Activated naive CD4-positive, alpha-beta T cell (primary cell): ENCODE measurements at places on chromosomes 16 and 17.

DNA sequence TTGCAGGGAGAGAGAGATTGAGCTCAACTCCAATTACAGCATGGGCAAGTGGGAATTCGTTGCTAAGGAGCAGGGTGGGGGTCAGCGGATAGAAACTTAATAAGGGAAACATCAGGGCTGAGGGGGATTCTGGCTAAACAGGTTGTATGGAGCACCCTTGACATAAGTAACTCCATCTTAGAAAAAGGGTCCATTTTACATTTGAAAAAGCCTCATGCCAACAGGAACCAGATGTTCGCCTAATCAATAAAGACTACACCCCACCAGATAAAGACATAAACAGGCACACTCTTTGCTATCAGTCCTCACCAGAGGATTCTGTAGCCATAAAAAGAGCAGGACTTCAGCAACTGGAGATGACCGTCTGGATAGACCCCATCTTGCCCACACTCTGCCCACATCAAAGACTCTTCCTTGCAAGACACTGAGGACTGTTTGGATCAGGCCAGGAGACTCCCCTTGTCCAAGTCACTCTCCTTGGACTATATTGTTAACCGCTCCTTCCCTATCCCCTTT lies 1.6 kb upstream of the LRRC75A start:
- DNase-seq: no peak

DNA sequence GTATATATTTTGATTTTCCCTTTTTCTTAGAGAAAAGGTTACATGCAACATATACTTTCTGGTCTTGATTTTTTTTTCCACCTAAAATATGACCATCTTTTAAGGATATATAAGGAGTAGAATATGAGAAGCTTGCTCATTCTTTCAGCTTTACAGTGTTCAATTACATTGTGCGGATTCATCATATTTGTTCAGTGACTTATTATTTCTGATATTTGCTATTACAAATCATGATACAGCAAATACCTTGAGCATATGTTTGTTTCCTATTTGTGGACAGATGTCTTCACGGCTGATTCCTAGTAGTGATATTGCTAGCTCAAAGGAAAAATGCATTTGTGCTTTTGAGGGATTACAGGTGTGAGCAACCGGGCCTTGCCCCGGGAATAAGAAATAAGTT lies 18.1 kb downstream of the KATNIP start:
- no peak for DNase-seq

DNA sequence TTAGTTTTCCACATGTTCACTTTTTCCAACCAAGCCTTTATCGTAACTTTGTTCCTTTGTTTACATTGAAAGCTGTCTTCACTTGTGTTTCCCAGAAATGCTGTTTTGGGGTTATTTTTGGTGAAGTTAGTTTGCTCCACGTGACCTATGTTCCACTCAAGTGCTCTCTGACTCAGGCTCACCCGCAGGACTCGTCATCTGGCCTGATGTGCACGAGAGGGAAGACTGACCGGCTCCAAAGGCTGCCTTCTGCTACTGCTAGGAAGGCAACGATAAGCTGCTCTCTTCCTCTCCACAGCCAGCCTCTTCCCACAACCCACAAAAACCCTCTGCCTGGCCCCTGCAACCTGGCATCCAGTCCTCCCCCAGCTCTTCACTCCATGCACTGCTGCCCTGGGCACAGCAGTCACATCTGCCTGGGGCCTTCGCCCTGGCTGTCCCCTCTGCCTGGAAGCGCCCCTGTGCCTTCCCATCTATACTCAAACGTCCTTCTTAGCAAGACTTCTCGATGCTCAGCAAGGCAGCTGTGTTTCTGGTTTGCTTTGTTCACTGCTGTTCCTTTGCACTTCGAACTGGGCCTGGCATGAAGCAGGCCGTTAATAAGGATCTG lies 28.0 kb downstream of the ZCCHC14 start:
- no peak for DNase-seq

- no peak for DNase-seq
Measured at GRCh38 chr17:40279402-40279801, 8.3 kb upstream of the CDC6 start.

GRCh38 chr16:85523602-85524364 lies 89.3 kb upstream of the GSE1 start:
- no peak for DNase-seq

- DNase-seq: no peak
Measured at GRCh38 chr17:17493986-17494466, 2.2 kb downstream of the RASD1 start.

DNA sequence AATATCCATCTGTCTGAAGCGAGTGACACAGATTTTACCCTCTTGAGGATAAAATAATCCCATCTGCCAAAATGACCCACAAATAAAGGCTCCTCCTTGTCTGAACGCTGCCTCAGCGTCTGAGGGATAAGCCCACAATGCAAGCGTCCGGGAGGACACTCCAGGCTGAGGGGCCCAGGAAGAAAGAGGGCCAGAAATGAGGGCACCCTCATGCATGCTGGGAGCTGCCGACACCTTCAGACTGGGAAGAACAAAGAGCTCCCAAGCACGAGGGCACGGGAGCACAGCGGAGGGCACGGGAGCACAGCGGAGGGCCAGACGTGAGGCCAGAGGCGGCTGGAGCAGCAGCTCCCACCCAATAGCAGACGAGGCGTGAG lies 126.9 kb downstream of the ZNF778 start:
- no peak for DNase-seq

GRCh38 chr17:40558300-40558889 lies 6.9 kb downstream of the CCR7 start:
- no peak for DNase-seq

- no peak for DNase-seq
Measured at GRCh38 chr16:76503091-76503490, 225.9 kb downstream of the CNTNAP4 start.

GRCh38 chr17:80817861-80818260 lies 173.8 kb upstream of the CHMP6 start:
- no peak for DNase-seq

GRCh38 chr17:1431631-1432104 lies 24.4 kb downstream of the CRK start:
- no peak for DNase-seq

GRCh38 chr16:66551348-66551759 lies 1.0 kb upstream of the CKLF start:
- no peak for DNase-seq

GRCh38 chr17:29112771-29113295 lies 67.4 kb downstream of the MYO18A start:
- DNase-seq: no peak

DNA sequence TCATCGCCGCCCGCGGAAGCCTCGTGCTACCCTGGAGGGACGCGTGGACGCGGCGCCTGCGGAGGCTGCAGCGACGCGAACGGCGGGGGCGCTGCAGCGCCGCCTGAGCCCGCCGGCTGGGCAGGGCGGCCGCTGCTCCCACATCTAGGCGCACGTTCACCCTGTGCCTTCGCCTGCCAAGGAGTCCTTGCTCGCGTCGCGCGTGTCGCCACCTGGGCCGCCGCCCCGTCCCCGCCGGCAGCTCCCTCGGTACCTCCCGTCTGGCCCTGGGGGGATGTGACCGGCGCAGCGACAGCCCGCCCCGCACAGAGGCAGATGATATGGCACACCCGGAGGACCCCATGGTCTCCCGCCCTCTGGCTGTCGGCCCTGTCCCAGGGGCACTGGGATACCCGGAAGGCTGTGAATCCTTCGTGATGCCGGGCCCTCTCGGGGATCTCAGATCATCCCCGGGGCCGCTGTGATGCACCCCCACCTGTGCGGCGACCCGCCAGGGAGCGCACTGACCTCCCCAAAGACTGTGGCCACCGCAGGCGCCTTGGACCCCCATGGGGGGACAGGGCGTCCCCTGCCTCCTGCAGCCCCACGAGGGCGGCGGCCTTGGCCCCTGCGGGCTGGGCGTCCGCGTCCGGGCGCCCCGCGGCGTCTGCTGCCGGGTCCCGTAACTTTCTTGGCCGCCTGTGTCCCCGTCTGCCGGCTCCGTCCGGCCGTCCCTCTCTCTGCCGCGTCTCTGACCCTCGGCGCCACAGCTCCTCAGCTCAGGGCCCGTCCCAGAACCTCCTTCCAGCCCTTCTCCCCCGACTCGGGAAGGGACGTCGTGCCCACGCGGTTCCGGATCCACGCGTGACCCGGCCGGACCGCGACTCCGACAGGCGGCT lies 689 bp upstream of the TBC1D24 start:
- DNase-seq: peak; percentile 38

DNA sequence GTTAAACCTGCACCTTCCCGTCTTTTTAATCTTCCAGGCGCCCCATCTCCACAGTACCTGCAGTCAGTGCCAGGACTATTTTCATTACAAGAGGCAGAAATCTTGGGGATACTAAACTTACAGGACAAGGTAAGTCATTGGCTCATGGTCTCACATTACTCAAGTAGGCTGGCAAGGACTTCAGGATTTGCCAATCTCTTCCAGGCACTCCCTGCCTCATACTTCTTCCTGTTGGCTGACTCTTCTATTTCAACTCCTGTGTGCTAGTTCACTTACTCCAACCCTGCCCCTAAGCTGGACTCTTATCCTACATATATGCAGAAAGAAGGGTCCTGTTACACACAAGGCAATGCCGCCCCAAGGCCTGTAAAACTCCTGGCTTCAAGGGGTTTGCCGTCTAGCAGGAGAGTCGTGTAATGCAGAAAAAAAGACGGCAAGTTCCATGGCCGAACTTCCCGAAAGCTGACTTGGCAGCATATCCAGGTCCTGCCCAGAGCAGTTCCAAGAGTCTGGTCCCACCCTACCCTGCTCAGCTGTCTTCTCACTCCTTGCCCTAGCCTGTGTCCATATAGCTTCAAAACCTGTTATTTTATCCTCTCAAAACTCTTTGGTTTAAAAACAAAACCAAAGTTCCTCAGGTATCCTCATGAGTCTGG lies 14.8 kb downstream of the ERN1 start:
- no peak for DNase-seq

DNA sequence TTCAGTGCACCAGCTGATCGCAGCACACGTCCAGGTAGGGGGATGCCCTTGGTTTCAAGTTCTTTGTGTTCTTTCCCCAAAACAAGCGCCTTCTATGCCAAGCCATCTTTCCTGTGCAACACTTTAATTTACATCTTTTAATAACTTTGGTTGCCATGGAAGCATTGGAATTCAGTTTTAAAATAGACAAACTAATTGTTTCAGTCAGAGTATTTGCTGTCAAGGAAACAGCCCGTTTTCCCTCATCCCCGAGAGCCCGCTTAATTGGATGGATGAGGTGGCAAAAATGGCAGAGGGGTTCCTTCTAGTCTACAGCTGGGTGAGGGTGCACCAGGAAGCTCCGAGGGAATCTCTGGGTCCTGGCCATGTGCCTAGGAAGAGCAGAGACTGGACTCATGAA lies 793.7 kb upstream of the EEF2KMT start:
- DNase-seq: no peak

GRCh38 chr17:2724784-2725164 lies 13.2 kb upstream of the CLUH start:
- peak; percentile 7 for DNase-seq

- no peak for DNase-seq
Measured at GRCh38 chr16:5709889-5710288, 612.3 kb upstream of the EEF2KMT start.

DNA sequence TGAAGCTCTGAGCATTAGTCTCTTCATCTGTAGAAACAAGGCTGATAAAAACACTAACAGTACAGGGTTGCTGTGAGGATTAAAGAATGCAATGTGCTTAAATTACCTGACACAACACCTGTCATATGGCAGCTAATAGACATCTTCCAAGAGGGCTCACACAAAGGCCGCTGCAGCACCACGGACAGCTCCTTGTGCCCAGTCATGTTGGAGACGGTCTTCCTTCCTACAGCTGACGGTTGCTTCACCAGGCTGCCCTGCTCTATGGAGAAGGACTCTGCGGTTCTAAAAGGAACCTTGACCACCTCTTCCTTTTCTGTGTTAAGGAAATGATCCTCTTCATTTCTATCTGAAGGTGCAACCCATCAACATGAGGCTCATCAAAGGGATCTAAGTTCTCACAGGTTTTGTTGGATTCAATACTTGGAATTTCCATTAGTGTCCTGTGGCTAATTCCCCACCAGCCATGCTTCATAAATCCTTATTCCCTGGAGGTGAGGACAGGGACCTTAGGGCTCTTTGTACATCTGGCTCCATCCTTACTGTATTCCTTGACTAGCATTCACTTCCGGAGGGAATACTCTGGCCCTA lies 138.9 kb upstream of the CES5A start:
- DNase-seq: peak; percentile 2

GRCh38 chr17:79927688-79928501 lies 88.7 kb upstream of the CBX4 start:
- no peak for DNase-seq

DNA sequence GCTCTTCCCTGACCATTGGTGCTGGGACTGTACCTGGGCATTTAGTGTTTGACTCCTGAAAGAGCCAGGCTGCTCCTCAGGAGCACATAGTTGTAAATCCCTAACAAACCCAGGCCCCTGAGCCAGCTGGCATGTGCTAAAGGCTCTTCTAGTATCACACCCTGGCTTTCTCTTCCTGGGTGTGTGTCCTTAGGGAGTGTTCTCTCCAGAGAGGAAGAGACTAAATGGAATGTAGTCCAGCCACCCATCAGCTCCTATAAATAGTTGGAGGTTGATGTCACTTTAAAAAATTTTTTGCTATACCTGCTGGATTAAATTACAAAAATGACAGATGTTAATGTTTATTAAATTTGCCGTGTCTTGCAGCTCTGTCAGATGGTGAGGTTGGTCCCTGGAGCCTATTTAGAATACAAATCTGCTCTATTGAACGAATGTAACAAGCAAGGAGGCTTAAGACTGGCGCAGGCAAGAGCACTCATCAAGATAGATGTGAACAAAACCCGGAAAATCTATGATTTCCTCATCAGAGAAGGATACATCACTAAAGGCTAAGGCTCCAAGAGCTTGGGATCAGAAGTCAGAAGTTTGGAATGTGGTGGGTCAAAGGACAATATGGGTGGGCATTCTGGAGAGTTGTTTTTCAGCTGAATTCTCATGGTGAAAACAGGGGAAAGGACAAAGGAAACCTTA lies 13.1 kb upstream of the DUSP14 start:
- no peak for DNase-seq

GRCh38 chr17:40460968-40461731 lies 17.9 kb downstream of the IGFBP4 start:
- no peak for DNase-seq

- no peak for DNase-seq
Measured at GRCh38 chr17:49734515-49735490, 27.0 kb upstream of the SLC35B1 start.

DNA sequence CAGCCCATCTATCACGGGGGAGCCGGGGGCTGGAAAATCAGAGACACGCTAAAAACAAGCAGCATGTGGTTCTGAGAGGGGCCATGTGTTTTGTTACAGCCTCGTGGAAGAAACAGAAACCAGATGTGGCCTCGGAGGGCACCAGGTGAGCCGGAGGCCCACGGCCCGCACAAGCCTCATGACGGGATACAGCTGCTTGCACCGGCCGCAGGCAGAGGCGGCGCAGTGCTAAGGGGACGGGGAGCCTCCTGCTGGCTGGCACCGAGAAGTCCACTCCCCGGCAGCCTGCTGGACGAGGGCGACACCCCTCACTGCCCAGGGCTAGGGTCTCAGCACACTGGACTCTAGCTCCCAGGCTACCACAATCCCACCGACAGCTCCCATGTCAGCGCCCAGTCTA lies 19.2 kb downstream of the NDUFAF8 start:
- no peak for DNase-seq

- DNase-seq: no peak
Measured at GRCh38 chr17:82767041-82767754, 15.3 kb downstream of the TBCD start.

GRCh38 chr16:81604960-81605383 lies 160.4 kb downstream of the CMIP start:
- no peak for DNase-seq
